ENCODE measurements at places on chromosomes 7 and 10.

- no peak for DNase-seq
Observed at GRCh38 chr10:101569323-101569621, 18.8 kb downstream of the POLL start.

DNA sequence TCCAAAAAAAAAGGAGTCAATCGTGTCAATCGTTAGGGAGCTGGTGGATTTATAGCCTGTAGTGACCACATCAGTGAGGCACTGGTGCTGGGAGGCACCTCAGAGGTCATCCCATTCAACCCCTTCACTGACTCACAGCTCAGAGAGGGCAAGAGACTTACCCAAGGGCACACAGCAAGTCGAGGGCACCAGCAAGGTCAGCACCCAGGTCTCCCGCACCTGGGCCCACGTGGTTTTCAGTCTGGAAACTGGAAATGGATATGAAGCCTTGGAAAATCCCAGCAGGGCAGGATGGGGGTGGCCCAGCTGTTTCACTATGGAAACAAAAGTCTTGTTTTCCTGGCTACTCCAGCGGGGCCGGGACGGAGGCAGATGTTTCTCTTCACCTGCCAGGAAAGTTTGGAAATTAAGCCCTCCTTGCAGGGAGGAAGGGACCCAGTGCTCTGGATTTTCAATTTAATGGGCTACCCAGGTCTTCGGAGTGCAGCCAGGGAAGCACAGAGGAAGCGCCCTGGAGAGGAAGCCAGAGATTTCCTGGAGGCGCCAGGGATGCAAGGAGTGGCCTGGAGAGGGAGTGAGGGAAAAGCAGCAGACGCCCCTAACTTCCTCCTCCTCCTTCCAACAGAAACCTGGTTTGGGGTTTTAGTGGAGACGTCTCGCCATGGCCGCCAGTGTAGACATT is 157.2 kb upstream of the TNRC18 start:
- peak; percentile 97 for DNase-seq

DNA sequence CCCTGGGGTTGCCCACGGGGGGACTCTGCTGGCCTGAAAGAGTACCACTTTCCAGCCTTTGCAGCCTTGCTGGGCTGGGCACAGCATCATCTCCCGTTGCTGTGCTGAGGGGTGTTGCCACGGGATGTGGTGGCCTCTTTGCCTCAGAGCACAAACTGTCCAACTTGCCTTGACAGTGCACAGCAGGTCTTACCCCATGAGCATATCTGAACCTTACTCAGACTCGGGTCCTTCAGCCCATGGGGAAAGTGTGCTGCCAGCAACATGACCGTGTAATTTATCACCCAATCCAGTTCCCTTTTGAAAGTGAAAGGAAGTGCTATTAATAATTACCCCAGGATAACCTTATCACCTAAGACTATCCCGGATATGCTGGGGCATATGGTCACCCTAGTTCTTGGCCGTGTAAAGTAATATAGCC is 46.8 kb downstream of the TBXAS1 start:
- no peak for DNase-seq

- DNase-seq: peak; percentile 93
Observed at GRCh38 chr7:28533731-28534531, 121.6 kb downstream of the CREB5 start.

GRCh38 chr10:102604439-102604841 is 39.8 kb upstream of the TRIM8 start:
- DNase-seq: no peak

DNA sequence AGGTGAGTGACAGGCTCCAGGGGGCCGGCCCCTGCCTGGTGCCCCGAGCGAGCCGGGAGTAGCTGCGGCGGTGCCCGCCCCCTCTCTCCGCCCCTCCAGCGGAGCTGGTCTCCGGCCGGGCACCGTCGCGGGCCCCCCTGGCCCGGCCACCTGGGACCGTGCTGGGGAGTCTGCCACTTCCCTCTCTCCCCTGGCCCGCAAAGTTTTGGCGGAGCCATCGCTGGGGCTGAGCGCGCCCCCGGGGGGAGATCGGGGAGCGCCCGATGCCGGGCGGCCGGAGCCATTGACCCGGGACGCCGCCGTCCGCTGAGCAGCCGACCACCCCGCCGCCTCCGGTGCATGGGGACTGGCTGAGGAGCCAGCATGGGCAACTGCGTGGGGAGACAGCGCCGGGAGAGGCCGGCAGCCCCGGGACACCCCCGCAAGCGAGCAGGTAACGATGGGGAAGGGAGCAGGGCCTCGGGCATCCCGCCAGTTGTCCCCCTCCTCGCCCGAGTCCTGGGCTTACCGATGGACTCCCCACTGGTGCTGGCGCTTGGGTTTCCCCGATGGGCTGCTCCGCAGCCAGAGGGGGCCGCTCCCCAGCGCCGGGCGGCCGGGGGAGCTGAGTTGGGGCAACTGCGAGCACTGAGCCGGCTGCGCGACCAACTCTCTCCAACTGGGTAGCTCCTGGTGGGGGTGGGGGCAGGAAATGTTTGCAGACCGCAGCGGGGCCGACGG is at the start of gene UBTD1:
Gene UBTD1, plus strand, starts transcription at position 84 of the 720 bp plus-strand sequence. Its CDS starts 280 bp downstream, at position 364.
- DNase-seq: peak; percentile 60

- DNase-seq: peak; percentile 72
Observed at GRCh38 chr10:43120929-43121314, 17.3 kb upstream of the CSGALNACT2 start.

DNA sequence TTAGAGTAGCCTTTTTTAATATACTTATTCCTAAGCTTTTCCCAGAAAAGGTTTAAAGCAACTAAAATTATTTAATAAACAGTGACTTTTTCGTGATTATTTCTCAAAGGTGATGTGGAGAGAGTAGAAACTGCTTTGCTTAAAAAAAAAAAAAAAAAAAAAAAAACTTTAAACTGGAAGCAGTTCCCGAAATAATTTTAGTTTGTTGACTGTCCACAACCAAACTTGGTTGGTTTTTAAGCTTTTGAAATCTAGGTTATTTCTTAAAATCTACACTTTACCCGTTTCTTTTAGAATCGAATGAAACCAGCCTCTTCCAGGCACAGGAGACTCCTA is 7.3 kb downstream of the SKAP2 start:
- no peak for DNase-seq

GRCh38 chr7:12770227-12770975 is 83.0 kb downstream of the ARL4A start:
- peak; percentile 34 for DNase-seq

DNA sequence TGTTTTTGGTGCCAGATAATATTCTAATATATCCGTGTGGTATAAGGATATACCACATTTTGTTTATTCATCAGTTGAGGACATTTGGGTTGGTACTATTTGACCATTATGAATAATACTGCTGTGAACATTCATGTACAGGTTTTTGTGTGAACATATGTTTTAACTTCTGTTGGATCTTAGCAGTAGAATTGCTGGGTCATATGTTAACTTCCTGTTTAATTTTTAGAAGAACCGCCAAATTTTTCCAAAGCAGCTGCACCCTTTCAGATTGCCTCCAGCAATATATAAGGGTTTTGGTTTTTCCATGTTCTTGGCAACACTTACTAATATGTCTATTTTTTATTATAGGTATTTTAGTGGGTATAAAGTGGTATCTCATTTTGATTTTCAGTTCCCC is 22.8 kb downstream of the VPS26A start:
- peak; percentile 15 for DNase-seq

- DNase-seq: peak; percentile 66
Observed at GRCh38 chr7:138226001-138226476, 149.8 kb downstream of the AKR1D1 start.

DNA sequence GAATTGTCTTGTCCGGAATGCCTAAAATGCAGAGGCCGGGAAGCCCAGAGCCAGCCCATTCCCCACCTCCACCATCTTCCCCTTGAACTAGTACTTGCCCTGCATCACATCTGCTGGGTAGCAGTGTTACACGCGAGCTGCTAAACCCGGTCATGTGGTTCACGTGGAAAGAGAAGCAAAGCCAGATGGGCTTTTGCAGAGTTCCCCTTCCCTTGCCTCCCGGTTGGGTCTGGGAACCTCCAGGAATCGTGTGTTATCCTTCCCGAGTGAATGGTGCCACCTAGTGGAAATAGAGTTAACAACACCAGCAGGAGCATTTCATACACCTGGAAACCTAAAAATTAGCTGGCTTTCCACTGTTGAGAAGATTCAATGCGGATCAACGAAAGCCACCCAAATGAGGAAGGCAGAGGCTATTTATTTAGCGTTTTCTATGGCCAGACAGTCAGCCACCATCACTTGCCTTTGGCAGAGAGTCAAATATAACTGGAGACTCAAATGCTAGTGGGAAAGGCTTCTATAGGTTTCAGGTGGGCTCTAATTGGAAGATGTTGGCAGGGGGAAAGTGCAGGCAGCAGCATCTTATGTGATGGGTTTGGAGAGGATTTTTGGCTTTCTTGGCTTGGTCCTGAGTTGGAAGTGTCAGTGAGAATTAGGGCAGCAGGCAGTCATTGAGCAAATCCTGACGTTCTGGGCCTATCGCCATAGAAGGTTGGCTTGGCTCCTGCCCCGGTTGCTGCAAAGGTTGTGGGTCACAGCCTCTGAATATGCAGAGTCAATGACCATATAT is 12.9 kb upstream of the DENND2A start:
- DNase-seq: peak; percentile 93

DNA sequence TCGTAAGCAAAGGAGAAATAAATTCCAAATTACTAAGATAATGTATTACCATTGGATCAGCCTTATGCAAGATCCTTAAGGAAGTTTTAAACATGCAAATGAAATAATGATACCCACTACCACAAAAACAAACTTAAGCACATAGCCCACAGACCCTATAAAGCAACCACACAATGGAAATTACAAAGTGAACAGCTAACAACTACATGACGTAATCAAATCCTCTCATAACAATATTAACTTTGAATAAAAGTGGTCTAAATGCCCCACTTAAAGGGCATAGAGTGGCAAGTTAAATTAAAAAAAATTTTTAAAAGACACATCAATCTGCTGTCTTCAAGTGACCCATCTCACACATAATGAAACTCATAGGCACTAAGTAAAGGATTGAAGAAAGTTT is 397.3 kb upstream of the SEMA3A start:
- no peak for DNase-seq

GRCh38 chr10:129910861-129911260 is 53.2 kb downstream of the EBF3 start:
- DNase-seq: no peak

DNA sequence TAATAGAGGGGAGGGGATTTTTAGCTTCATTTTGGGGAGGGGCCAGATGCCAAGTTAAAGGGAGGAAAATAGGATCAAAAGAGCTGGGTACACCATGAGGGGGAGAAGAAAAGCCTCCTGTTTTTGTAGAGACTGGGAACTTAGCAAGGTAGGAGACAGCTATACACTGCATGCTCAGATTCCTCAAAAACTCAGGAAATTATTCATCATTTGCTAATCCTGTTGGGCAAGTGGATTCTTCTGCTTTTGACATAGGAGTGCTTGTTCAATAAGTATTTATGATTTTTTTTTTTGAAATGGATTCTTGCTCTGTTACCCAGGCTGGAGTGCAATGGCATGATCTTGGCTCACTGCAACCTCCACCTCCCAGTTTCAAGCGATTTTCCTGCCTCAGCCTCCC is 73.4 kb downstream of the LYZL2 start:
- no peak for DNase-seq

DNA sequence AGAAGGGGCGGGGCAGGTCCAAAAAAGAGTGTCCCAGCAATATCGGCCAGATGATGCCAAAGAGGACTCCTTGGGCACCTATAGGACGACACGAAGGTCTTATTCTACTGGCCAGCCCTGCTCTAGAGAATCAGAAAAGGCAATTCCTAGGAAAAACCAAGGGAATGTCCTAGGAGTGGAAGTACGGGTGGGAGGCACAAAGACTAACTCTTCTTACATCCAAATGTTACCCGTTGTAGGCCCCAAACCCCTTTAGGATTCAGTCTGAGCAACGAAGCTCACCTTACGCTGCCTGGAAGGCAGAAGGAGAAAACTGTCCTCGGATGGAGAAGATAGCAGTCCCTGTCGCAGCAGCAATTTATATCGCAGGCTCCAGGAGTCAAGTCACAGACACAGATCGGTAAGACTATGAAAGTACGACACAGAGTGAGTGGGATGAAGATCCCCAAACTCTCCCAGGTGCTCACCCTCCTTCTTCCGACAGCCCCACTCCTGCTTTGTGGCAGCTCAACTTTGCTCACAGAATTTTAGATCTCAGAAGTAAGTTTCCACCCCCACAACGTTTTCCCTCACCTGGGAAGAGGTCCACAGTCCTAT is 558 bp downstream of the TCTN3 start:
- no peak for DNase-seq

GRCh38 chr10:3761021-3761686 is 23.9 kb downstream of the KLF6 start:
- DNase-seq: no peak

- no peak for DNase-seq
Observed at GRCh38 chr7:115127399-115128021, 205.6 kb downstream of the MDFIC start.

DNA sequence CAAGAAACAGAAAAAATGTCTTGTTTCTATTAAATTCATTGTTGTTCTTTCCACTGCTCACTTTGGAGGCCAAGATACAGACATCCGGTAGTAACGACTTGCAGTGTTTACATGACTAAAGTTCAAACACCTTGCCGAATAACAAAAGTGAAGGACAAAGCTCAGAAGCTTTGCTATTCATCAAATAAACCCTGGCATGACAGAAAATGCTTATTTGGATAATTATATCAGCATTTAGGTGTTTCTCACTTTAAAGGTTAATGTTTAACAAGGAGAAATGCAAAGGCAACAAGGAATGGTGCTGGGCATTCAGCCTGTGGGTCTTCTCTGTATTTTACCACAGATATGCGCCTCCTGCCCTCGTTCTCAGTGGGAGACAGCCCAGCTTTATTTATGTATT is 5.4 kb upstream of the PTF1A start:
- no peak for DNase-seq

DNA sequence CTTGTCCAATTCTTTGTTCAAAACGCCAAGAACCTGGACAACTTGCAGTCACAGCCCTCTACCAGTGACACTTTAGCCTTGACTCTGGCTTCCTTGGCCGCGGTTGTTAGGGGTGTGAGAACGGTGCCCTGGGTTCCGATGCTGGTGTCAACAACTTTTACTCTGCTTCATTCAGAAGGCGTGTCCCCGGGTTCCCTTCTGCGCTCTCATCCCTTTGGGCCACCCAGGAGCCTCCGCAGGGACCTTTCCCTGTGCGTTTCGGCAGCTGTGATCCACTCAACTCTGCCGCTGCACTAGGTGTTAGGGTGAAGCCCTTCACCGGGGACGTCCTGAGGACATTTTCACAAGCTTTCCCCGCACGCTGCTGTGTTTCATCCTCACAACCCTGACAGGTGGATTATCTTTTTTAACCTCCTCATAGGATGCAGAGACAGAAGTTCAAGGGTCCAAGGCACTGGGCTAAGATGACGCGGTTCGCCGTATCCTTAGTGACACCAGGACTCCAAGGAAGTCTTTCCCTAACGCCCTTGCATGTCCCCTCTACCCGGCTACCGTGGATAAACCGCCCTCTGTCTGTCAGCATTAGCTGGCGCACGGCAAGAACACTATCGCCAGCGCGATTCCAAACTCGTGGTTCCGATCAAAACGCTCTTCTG is 133.5 kb upstream of the SHH start:
- DNase-seq: no peak

- no peak for DNase-seq
Observed at GRCh38 chr10:132614431-132615340, 77.1 kb downstream of the INPP5A start.

Measured in muscle of leg (tissue), 16 donors.